ENCODE measurements at places on chromosomes 7 and 10.

DNA sequence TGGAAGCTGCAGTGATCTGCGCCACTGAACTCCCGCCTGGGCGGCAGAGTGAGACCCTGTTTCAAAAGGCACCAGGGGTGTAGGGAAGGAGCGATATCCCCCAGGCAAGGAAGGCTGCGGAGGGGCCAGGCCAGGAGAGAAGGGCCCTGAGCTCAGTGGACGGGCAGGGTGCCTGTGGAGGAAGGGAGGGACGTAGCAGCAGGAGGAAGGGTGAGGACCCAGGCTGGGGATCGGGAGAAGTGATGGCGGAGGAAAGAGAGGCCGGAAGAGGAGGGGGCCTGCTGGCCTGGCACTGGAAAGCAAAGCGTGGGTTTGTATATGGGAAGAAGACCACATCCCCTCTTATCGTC lies 45.6 kb downstream of the ALOX5 start:
- no peak for DNase-seq

- no peak for DNase-seq
Observed at GRCh38 chr10:96413151-96413787, 54.5 kb upstream of the OPALIN start.

DNA sequence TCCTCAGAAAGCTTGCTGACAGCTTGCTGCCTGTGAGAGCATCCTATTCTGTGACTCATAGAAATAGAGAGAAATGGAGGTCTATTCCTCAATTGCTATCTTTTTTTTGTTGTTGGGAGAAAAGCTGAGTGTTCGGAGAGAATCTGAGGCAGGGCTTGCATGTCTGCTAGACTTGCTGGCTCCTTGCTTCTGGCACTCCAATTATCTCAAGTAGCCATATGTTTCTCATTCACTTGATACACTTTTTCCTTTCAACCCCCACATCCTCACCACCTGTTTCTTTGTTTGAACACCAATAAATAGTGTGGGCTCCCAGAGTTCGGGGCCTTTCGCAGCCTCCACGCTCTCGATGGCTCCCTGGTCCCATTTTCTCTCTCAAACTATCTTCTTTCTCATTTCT lies 172.2 kb downstream of the SH2D4B start:
- no peak for DNase-seq

GRCh38 chr10:73867871-73868631 lies 6.3 kb downstream of the CAMK2G start:
- DNase-seq: no peak

GRCh38 chr10:75974080-75974479 lies 542.7 kb downstream of the LRMDA start:
- no peak for DNase-seq

DNA sequence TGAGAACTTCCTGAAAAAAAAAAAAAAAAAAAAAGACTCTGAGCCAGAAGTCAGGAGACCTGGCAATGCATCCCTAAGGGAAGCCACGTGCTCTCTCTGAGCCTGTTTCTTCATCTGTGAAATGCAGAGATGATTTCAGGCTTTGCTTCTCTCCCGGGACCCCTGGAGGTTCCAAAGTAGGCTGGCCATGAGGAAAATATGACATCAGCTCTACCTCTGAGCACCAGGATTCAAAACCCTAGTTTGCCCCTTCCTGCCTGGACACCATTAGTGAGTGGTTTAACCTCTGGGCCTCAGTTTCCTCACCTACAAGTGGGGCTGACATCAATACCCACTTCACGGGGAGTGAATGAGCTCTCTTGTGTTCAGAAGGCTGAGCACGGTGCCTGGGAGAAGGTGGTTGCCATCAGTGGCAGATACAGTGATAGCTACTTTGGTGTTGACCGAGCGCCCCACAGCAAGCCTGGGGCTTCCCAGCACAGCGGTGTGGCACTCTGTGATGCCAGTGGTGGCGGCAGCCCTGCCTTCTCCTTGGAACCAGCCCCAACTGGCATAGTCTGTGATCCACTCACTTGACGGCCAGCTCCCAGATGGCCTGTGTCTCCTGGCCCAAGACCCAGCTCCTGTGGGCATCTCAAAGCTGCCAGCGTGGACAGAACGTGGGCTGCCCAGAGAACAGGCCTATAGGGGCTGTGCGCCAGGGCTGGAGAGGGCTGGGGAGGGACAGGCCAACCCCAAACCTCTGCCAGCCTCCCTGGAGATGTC lies 153.1 kb upstream of the UNC5B start:
- no peak for DNase-seq

- no peak for DNase-seq
Observed at GRCh38 chr10:112552593-112553110, 105.6 kb downstream of the VTI1A start.
